Astrocyte of the cerebellum (primary cell): ENCODE measurements at places on chromosomes 1 and 21.

DNA sequence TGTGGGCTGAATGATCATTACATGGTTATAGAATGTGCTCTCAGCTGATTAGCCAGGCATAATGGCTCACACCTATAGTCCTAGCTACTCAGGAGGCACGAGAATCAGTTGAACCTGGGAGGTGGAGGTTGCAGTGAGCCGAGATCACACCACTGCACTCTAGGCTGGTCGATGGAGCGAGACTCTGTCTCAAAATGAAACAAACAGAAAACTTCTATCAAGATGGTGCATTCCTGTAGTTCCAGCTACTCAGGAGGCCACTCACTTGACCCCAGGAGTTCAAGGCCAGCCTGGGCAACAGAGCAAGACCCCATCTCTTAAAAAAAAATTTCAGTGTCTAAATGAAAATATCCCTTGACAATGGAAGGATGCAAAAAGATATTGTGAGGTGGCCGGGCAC is 10.9 kb downstream of the TIMM17A start:
- DNase-seq: no peak

GRCh38 chr1:98404866-98405265 is 256.7 kb upstream of the SNX7 start:
- no peak for DNase-seq

GRCh38 chr1:218692808-218693207 is 347.7 kb downstream of the TGFB2 start:
- DNase-seq: no peak

DNA sequence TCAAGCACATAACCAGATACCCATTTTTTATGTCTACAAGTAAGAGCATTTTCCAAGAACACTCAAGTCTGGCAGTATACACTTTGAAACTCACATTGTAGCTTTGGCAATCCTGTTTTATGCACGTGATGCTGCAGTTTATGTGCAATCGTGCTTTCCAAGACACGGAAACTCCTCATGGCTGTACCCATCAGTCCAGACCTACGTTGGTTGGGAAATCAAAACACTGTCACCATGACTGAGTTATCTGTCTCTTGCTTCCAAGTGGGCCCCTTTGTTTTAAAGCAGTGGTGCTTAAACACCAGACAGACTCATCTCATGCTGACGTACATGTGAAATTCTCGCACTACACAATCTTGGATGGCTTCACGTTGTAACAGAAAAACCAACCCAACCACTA is 192.8 kb downstream of the LTN1 start:
- DNase-seq: no peak

GRCh38 chr1:93587354-93587753 is 94.3 kb downstream of the BCAR3 start:
- DNase-seq: no peak
